ENCODE measurements at places on chromosomes 7 and 10. TPM values are rescaled to one million over a fixed set of nuclear protein-coding genes. Genes with fewer than 3 reads are reported as not detected.

DNA sequence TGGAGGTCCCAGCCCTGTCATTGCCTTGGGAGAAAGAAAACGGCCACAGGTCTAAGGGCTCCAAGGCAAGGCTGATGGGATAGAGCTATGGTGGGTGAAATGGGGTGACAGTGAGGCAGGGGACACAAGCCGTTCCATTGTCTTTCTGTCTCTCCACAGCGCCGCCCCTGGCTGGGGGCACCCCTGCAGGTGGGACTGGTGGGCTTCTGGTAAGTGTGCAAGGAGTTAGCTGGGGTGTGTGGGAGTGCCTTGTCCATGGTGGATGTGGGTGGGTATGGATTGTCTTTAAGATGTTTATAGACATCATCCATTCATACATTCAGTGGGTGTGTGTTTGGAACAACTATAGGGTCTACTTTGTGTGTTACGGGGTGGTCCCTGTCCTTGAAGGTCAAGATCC is 7.5 kb downstream of the SFXN3 start:
- no peaks in the 10 kb centered on the region for H3K4me1 ChIP-seq
- DNase-seq: no peak
- no peak overlapping the region for H3K27ac ChIP-seq
- H3K4me3 ChIP-seq: no peak overlapping the region
- peaks cover 3% of the 10 kb centered on the region for H3K36me3 ChIP-seq

The WNT8B gene
- total RNA-seq: not detected

DNA sequence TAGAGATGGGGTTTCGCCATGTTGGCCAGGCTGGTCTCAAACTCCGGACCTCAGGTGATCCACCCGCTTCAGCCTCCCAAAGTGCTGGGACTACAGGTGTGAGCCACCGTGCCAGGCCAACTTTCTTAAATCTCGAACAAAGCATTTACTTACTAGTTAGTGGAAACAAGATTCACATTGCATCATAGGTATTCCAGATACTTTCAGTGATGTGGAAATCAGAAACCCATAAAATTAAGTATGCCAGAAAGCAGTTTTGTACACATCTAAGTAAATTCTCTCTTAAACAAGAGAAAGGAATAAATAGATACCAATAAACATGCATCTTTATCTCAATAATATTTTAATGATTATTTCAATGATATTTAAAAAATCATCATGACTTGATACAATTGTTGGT is 75.5 kb downstream of the DGKI start:
- no peaks in the 10 kb centered on the region for H3K36me3 ChIP-seq
- no peaks in the 10 kb centered on the region for H3K4me1 ChIP-seq
- H3K27ac ChIP-seq: no peak overlapping the region
- H3K27me3 ChIP-seq: no peaks in the 10 kb centered on the region
- no peak overlapping the region for H3K4me3 ChIP-seq

- no peaks in the 10 kb centered on the region for H3K27me3 ChIP-seq
- H3K27ac ChIP-seq: no peak overlapping the region
- no peak for DNase-seq
- H3K4me3 ChIP-seq: no peak overlapping the region
- no peaks in the 10 kb centered on the region for H3K4me1 ChIP-seq
Measured at GRCh38 chr7:17022920-17023319, 141.1 kb upstream of the AGR3 start.

The GBX1 gene
- not detected for total RNA-seq

DNA sequence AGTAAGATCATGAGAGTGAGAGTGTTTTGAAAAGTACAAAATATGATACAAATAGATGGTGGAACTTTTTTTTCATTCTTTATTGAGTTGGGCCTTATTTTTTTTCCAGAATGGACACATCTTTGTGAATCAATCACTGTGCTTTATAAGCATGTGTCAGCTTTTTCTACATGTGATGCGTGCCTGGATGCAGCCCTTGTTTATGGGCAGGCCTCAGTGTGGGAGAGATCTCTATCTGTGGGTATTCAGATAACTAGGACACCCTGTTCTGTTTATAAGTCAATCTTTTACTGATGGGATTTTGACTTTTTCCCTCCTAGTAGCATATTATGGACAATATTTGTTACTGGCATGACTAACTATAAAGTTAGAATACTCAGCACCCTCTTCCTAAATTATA is 42.9 kb upstream of the IKZF1 start:
- no peaks in the 10 kb centered on the region for H3K27me3 ChIP-seq
- no peak overlapping the region for H3K4me3 ChIP-seq
- DNase-seq: no peak
- H3K36me3 ChIP-seq: no peaks in the 10 kb centered on the region
- no peak overlapping the region for H3K27ac ChIP-seq

The ANXA8 gene
- total RNA-seq: 3.5 TPM

DNA sequence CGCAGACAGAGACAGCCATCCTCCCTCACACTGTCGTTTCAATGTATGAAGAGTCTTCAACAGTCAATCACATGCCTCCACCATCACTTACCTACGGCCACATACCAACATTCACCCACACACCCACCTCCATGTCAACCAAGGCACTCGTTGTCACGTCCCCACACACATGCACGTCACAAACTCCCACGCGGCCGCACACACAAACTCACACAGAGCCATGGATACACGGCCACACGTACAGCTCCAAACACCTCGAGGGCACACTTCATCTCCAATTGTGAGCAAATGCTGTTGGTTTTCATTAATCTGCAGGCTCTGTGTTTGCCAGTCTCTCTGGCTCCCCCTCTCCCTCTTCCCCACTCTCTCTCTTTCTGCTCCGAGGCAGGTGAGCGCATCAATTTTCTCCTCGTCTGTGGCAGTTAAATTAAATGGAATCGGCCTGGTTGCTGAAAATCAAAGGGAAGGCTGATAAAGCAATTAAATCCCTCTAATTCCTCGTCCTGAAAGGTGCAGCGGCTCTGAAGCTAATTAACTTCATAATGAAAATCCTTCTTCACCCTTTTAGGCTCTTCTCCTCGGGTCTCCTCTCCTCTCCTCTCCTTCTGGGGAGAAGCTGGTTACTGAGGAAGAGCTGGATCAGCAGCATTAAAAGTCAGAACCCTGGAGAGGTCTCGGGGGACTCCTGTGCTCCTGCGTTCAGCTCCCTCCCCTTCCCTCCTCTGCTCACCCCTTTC is 53.8 kb upstream of the SLF2 start:
- peaks cover 43% of the 10 kb centered on the region for H3K27me3 ChIP-seq
- H3K4me3 ChIP-seq: no peak overlapping the region
- H3K27ac ChIP-seq: no peak overlapping the region
- H3K36me3 ChIP-seq: no peaks in the 10 kb centered on the region
- no peak for DNase-seq
